AML-193 (cell line): ENCODE measurements at places on chromosomes 1 and 21.
A peak's percentile ranks its signal among the peaks of the same experiment; 100 is the strongest.

GRCh38 chr1:203691447-203691846 is 64.8 kb downstream of the ATP2B4 start:
- no peak for DNase-seq

- no peak for DNase-seq
Measured at GRCh38 chr1:115144176-115144575, 54.9 kb upstream of the TSPAN2 start.

- no peak for DNase-seq
Measured at GRCh38 chr1:8666389-8667167, 150.9 kb downstream of the RERE start.

GRCh38 chr1:32501865-32502264 is 37.0 kb downstream of the ZBTB8B start:
- DNase-seq: no peak

- no peak for DNase-seq
Measured at GRCh38 chr1:152640351-152640750, 17.4 kb upstream of the LCE3A start.

- DNase-seq: peak; percentile 20
Measured at GRCh38 chr1:174742805-174743653, 256.7 kb upstream of the CACYBP start.

GRCh38 chr1:26730695-26731094 is 34.9 kb downstream of the ARID1A start:
- DNase-seq: no peak

- DNase-seq: no peak
Measured at GRCh38 chr1:53617851-53618499, 121.0 kb downstream of the GLIS1 start.

GRCh38 chr1:84540759-84541158 is 33.5 kb downstream of the CTBS start:
- DNase-seq: no peak

DNA sequence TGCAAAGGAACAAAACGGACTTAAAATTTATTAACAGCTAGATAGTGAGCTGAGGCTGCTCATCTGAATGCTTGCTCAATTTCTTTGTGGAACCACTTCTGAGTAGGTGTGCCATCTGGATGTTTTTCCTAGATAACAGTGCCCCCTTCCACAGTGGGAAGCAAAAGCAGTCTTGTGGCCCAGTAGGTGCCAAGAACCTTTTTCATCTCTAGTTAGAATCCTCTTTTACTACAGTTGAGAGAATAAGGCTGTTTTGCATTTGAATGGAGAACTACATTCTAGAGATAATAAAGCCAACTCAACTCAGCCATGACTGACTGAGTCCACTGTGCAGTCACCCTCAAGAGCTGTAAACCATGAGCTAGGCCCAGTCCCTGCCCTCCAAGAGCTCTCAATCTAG is 13.3 kb downstream of the F3 start:
- DNase-seq: no peak

DNA sequence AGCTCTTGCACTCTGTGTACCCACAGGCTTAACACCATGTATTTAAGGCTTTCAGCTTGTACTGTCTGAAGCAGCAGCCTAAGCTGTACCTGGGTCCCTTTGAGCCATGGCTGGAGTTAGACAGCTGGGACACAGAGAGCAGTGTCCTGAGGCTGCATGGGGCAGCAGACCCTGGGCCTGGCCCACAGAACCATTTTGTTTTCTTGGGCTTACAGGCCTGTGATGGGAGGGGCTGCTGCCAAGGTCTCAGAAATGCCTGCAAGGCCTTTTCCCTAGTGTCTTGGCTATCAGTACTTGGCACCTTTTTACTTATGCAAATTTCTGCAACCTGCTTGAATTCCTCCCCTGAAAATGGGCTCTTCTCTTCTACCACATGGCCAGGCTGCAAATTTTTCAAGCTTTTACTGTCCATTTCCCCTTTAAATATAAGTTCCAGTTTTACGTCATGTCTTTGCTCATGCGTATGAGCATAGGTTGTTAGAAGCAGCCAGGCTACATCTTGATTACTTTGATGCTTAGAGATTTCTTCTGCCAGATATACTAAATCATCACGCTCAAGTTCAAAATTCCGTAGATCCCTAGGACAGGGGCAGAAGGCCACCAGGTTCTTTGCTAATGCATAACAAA is 143.9 kb downstream of the CLEC20A start:
- DNase-seq: no peak

GRCh38 chr1:54542962-54543539 is 5.0 kb upstream of the ACOT11 start:
- DNase-seq: peak; percentile 45
